HEK293T (cell line): ENCODE measurements at places on chromosomes 1 and 21.

DNA sequence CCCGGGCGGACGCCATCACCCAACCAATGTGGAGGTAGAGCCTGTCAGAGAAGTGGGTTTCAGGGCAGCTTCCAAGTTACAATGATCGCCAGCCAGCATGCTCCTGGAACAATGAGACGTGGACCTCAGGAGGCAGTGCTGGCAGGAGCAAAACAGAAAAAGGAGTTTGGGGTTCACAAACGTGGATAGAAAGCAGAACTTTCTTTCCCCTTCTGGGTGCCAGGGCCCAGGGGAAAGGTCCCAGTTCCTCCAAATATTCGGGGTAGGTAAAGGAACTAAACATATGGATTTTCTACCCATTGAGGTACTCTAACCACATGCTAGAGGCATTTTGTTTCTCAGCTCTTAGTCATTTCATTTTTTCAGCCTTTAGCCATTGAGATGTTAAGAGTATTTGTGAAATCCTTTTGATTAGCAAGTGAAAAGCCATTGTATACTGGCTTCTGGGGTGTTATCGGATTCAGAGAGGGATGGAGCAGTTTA, 488.4 kb upstream of the ADGRL2 start:
- no peak for DNase-seq

DNA sequence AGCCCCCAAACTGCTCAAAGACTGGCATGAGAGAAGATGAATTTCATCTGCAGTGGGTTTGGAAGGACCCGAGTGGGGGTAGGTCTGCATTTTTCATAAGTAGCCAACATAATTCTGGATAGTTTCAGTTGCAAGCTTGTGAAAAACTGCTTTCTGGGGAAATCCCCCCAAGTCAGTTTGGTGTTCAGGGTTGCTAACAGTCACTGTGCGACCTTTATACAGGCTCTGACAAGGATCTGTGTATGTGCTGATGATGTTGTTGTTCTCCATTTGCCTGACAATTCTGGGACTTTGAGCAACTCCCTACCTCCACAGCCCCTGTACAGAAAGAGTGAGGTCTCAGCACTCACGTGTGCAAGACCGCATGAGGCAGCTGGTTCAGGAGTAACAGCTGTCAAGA, 87.9 kb downstream of the SUSD4 start:
- no peak for DNase-seq

DNA sequence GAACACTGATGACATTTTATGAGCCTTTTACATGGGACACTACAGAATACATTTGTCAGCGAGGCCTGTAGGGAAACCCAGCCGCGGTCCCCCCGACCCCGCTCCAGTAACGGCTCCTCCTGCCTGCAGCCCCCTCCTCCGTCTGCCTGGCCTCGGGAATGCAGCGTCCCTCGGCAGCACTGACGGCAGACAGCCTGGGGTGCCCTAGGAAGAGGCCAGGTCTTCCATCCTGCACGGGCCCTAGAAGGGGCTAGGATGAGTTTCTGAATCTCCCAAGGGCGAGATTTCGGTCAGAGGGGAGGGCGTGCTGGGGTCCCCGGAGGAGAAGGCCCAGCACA, 8.4 kb downstream of the SAMD11 start:
- DNase-seq = no peak

GRCh38 chr1:185348296-185348695, 31.3 kb upstream of the IVNS1ABP start:
- no peak for DNase-seq

DNA sequence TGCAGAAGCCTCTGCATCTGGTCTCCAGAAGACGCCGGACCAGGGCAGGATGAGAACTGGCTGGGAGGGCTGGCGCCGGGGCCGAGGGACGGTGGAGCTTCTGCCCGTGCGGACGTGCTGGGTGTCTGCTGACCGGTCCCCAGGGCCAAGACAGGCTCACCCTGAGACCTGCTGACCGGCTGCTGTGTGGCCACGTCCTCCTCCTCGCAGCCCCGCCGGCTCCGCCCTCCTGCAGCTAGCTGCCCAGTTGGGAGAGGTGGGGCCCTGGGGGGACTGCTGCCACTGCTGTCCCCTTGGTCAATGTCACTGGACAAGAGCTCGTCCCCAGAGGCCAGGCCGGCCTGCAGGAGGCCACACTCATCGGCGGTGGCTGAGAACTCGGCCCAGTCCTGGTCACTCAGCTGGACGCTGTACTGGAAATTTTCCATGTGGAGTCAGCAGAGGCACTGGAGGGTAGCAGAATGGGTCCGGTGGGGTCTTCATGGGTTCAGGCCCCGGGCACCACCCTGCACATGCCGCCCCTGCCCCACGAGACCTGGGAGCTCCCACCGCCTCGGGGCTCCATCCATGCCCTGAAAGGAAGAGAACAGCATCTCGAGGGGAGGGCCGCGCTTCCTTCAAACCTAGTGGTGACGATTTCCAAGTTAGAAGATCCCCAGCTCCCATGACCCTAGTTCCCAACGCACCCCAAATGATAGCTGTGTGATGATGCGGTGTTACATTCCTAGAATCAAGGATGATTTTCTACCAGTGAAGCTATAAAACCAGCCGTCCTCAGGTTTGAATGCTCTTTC, 1.1 kb downstream of the PERM1 start:
- DNase-seq = no peak

GRCh38 chr1:66285618-66286270, 248.2 kb upstream of the SGIP1 start:
- no peak for DNase-seq

DNA sequence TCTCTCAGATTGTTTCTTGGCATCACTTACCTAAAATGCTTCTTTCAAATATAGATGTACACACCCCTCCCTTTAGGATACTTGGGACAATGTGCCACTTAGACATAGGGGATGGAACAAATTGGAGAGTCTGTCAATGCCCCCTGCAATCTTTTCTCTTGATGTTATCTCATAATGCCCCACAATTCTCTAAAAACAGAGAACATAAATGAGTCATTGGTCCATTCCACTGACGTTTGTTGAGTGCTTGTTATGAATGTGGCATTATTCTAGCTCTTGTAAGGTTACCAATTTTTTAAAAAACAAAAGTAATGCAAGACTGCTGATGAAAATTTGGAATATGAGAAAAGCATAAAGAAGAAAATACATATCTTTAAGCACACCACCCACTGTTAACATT, 5.6 kb upstream of the SMIM11 start:
- DNase-seq = no peak

DNA sequence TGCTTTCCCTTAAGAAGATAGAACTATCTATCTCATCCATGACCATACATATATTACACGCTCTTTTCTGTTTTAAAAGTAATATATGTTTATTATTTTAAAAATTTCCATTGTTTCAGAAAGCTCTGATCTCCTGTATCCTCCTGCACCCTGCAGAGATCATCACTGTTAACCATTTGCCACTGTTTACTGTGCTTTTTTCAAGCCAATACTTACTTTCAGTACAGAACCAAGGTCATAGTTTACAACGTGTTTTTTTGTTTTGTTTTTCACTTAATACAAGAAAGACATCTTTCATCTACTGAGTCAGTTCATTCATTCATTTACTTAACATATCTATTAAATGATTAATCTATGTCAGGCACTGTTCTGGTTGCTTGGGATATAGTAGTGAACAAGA, 10.2 kb downstream of the SESN2 start:
- DNase-seq = no peak

DNA sequence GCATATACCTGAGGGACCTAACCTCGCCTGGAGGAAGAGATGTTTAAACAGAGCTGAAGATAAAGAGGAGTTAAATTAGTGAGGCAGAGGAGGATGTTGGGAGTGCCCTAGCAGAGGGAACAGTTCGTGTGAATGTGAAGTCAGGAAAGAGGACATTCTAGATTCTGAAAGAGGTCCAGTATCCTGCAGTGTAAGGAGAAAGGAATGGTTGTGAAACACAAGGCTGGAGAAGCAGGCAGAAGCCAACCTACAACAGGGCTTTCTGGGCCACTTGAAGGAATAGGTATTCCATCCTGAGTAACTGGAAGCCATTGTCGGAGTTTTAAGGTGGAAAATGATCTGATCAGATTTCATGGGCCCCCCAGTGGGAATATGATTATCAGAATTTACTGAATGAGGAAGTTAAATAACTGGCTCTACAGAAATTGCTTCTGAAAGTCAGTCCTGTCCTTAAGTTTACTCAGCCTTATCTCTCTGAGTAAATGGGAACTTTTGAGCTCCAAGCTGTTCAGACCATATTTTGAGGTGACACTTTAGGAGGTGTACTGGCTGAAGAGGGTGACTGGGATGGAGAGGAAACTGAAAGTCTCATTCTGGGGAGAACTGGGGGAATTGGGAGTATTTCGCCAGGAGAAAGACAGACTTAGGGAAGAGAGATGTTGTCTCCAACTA, 24.4 kb upstream of the FAAH start:
- DNase-seq = no peak

DNA sequence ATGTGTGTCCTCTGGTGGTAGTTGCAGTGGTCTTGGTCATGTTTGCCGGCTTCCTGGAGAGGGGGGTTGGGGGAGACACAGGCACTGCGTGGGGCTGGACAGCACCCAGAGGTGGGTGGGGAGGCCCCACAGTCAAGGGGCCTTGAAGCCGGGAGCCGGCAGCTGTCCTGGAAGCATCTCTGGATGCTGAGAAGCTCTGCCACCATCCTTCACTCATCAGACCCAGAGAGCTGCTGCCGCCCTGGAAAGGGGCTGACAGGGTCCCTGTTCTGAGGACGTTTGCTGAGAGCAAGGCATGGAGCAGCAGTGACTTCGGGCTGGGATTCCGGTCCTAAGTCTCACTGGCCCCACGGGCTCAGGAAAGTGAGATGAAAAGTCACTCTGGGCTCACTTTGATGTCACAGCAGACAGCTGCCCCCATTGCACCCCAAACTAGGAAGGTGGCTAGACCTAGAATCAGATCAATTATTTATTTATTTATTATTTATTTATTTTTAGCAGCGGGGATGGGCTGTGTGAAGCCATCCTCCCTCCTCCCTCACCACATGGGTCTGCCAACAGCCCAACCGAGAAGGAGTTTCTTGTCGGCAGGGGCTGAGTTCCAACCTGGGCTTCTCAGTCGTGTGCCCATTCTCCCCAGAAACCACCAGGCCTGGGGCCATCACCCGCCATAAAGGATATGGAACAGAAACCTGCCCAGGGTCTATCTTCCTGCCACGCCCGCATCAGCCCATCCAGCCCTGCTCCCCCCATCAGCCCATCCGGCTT, 547.4 kb downstream of the PTPRU start:
- DNase-seq = peak; percentile 3

GRCh38 chr1:84683508-84683907, 6.8 kb downstream of the SSX2IP start:
- DNase-seq = no peak

- DNase-seq = no peak
These were observed 133.0 kb upstream of the SPAG17 start for GRCh38 chr1:118317842-118318614.

GRCh38 chr1:216830424-216831210, 107.4 kb upstream of the ESRRG start:
- no peak for DNase-seq

- DNase-seq = no peak
These were observed 37.9 kb downstream of the DTL start for GRCh38 chr1:212073490-212073889.

DNA sequence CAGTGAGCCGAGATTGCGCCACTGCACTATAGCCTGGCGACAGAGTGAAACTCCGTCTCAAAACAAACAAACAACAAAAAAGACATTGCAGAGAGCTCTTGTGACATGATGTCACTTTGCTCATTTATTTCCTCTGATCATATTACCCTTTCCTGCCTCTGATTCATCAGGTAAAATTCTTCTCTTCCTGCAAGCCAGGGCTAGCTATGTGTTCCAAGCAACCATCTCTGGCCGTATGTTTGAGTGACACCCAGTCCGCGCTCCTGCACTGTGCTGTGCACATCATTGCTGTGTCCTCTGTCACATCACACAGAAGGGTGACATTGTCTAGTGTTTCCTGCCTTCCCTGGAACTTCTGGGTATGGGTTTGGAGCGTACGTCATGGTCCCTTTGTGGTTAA, 251.3 kb downstream of the PCP4 start:
- no peak for DNase-seq

DNA sequence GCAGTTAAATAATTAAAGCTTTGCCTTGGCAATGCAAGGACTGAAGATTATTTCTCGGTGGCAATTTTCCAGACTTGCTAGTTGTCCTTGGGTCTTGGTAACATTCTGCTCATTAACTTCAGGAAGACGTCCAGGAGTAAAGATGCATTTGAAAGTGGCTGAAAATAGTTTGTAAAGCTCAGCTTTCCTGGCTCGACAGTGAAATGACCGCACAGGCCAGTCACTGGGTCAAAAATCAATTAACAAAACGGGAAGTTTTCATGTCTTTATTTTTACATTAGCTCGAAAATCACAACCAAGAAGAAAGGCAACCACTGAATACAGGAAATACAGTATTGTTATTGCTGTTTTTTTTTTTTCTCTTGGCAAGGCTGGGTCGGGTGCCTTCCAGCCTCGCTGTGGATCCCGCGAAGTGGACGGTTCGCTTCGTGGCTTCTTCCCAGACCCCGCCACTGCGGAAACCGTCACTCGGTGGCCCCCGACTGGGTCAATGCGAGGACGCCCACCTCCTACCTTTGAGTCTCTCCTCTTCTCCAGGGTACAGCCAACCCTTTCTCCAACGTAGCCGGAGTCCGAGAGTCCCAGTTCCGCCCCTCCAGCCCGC, 479 bp upstream of the SNX7 start:
- no peak for DNase-seq

DNA sequence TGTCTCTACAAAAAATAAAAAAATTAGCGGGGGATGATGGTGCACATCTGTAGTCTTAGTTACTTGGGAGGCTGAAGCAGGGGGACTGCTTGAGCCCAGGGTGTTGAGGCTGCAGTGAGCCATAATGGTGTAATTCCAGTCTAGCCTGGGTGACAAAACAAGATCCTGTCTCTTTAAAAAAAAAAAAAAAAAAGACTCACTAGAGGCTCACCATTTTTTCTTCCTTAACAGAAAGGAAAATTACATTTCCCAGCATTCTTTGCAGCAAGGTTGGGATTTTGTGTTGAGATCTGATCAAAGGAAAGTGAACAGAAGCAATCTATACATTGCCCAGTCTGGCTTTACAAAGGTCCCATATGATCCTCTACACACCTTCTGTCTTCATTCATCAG, 21.5 kb downstream of the GFI1 start:
- no peak for DNase-seq

DNA sequence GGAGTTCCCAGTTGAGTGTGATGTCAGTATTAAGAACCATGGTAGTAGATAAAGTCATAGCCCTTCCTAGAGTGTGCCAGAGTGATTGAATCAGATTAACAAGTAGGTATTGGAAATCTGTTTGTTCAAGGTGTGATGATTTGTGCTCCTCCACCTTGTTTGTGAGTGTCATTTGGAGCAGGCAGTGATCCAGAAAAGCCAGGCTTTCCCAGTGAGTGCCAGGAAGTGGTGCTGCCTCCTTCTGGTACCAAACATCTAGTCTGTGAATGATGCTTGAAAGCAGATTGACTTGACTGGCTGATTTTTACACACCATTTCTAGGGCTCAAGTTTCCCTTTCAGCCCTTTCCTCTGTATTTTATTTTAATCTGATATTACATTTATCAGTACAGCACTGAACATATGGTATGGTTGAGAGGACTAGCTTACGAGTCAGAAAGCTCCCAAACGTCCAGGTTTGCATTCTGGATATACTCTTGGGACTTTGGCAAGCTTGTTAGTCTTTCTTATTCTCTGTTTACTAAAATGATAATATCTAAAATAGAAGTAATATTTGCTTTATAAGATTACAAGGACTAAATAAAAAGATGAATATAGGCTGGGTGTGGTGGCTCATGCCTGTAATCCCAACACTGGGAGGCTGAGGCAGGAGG, 100.7 kb downstream of the PATJ start:
- peak; percentile 30 for DNase-seq
